Activated naive CD8-positive, alpha-beta T cell treated with anti-CD3 and anti-CD28 coated beads for 36 hours (primary cell): ENCODE measurements at places on chromosomes 4 and X.

DNA sequence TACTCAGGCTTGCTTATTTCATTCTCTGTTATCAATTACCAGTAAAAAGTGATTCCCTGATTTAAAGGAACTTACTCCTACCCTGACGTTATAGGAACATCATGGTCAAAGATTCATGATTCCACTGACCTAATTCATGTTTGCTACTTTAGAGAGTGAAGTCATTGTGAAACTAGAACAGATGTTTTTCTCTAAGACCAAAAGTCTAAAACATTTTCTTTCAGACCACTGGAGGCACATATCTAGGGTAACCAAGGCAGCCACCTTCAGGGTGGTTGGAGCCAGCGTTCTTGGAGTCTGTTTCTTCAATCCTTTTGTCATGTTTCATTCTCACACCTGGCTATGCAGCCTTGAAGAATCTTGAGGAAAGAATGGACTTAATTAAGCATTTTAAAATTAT is 77.8 kb downstream of the GALNTL6 start:
- no peak for DNase-seq

GRCh38 chrX:129651756-129652564 is 2.8 kb downstream of the APLN start:
- no peak overlapping the region for H3K27ac ChIP-seq
- no peak for DNase-seq
- H3K4me3 ChIP-seq, result no peak overlapping the region
- no peaks in the 10 kb centered on the region for H3K4me1 ChIP-seq
- peaks cover 23% of the 10 kb centered on the region for H3K27me3 ChIP-seq
- no peaks in the 10 kb centered on the region for H3K36me3 ChIP-seq

DNA sequence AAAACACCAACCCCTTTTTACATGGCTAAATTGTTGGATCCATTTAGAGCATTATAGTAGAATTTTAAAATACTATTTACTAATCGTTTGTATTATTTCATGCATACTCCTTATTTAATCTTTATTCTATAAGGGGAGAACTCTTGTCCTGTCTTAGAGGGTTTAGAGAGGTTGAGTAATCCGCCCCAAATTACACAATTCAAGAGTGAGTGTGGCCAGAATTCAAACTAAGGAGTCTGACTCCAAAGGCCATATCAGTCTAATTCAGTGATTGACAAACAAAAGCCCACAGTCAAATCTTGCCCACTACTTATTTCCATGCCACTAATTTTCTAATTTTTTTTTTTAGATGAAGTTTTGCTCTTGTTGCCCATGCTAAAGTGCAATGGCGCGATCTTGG is 33.7 kb upstream of the NEIL3 start:
- H3K27me3 ChIP-seq, result no peaks in the 10 kb centered on the region
- H3K36me3 ChIP-seq, result no peaks in the 10 kb centered on the region
- DNase-seq, result no peak

DNA sequence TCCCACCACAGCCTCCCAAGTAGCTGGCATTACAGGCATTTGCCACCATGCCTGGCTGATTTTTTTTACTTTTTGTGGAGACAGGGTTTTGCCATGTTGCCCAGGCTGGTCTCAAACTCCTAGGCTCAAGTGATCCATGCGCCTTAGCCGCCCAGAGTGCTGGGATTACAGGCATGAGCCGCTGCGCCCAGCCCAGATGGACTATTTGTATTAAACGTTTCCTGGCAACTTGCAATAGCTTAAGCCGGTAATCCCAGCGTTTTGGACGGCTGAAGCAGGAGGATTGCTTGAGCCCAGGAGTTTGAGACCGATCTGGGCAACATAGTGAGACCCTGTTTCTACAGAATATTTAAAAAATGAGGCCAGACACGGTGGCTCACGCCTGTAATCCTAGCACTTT is 18.4 kb downstream of the UBE2K start:
- peaks cover 55% of the 10 kb centered on the region for H3K4me1 ChIP-seq
- H3K36me3 ChIP-seq, result peaks cover 28% of the 10 kb centered on the region
- H3K27me3 ChIP-seq, result no peaks in the 10 kb centered on the region
- H3K27ac ChIP-seq, result no peak overlapping the region
- DNase-seq, result no peak

GRCh38 chr4:27289704-27290103 is 429.1 kb downstream of the STIM2 start:
- no peak for DNase-seq
- no peak overlapping the region for H3K4me3 ChIP-seq
- no peak overlapping the region for H3K27ac ChIP-seq
- no peaks in the 10 kb centered on the region for H3K27me3 ChIP-seq
- H3K4me1 ChIP-seq, result no peaks in the 10 kb centered on the region

DNA sequence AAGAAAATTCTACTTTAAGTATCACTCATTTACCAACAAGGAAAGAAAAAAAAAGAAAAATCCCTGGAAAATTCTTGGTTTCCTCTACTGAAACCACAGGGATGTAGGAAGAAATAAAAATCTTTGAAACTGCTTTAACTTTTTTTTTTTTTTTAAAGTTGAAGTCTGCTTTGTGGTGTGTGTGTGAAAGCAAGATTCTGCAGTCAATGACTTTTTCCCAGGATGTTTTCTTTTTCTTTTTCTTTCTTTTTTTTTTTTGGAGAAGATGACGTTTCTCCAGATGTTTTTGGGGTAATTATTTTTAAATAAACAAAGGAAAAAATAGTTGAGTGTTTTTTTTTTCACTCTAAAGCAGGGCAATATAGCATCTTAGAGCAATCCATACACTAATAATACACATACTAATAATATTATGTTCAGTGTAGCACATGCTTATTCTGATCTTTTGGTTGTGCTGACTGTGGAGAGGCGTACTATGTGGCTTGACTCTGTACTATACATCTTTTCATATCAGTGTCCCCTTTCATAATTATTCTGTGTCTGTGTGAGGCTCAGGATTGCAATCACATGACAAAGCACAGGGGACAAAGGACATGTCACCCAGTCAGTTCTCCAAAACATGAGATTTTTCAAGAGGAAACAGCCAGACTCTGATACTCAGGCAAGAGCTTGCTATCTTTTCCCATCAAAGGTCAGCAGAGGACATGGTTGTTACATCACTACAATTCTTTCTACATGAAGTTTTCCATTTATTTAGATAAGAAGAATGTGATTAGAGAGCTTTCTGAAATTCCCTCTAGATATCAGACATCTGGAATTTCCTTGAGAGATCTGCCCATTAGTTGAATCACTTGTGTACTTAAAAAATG is 111.0 kb downstream of the PDE5A start:
- no peak for DNase-seq
- peaks cover 8% of the 10 kb centered on the region for H3K36me3 ChIP-seq
- no peaks in the 10 kb centered on the region for H3K4me1 ChIP-seq
- H3K4me3 ChIP-seq, result no peak overlapping the region
- H3K27ac ChIP-seq, result no peak overlapping the region

GRCh38 chr4:1447676-1448588 is 41.7 kb upstream of the NKX1-1 start:
- no peak for DNase-seq
- H3K4me1 ChIP-seq, result no peaks in the 10 kb centered on the region
- H3K4me3 ChIP-seq, result no peak overlapping the region
- peaks cover 5% of the 10 kb centered on the region for H3K27me3 ChIP-seq
- H3K27ac ChIP-seq, result no peak overlapping the region
- no peaks in the 10 kb centered on the region for H3K36me3 ChIP-seq

DNA sequence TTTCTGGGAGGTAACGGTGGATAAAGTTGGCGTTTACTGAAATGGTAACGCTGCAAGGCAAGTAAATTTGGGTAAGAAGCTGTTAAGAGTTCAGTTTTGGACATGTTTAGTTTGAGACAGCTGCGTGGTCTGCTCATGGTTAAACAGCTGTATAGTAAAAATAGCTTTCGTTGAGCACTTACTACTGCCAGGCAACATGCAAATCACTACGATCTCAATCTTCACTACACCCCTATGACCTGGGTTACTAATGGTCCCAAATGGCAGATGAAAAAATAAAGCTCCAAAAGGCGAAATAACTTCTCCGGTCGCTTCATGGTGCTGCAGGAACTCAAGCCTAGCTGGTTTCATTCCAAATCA is 22.2 kb downstream of the FABP2 start:
- peaks cover 27% of the 10 kb centered on the region for H3K4me1 ChIP-seq
- no peak for DNase-seq
- H3K27ac ChIP-seq, result peak overlapping the region; percentile 98

DNA sequence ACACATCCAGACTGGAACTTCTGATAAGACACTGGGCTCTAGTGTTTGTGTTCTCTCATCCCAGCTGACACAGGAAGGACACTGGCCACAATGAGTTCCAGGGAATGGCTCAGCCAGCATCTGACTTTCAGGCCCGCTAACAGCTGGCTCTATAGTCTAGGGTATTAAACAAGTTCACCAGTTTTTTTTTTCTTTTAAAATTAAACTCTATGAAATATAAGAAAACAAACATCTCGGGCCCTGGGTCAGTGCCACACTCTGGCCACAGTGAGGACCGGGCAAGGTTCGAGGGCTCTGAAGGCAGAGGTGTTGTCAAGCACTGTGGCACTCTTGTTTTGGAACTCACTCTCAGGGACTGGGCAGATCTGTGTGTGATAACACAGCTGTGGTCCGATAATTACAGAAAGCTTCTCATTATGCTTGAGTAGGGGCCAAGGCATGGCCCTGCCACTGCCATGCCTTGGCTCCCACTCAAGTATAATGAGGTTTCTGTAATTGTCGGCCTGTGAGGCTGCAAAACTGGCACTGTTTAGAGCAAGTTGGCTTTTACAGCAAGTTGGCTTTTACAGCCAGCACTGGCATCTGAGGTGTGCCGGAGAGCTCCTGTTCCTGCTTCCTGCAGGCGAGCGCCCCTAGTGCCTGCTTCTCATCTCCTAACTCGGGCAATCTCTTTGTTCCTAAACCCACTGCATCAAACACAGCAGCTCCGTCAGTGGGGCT is 62.8 kb downstream of the PPP1R2C start:
- peak; percentile 21 for DNase-seq
- no peak overlapping the region for H3K4me3 ChIP-seq
- no peaks in the 10 kb centered on the region for H3K36me3 ChIP-seq
- H3K27ac ChIP-seq, result no peak overlapping the region

- no peaks in the 10 kb centered on the region for H3K36me3 ChIP-seq
- no peak overlapping the region for H3K27ac ChIP-seq
- no peak for DNase-seq
- no peak overlapping the region for H3K4me3 ChIP-seq
Measured at GRCh38 chr4:37317104-37317643, 72.6 kb downstream of the NWD2 start.

DNA sequence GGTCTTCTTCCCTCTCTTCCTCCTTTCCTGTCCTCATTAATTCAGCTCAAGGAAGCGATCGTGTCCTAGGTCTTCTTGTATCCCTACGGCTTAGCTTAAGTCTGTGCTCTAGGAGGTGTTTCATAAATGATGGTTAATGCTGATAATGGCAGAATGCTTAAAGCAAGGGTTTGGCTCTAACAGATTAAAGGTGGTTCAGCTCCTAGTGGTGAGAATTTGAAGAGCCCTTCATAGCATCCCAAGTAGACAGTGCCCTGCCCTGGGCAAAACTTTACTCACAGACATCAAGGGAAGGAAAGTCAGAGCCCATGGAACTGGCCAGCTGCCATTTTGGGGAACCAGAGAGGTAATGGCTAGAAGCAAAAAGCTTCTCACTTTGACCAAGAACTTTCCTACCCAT is 47.0 kb upstream of the PGRMC1 start:
- no peaks in the 10 kb centered on the region for H3K4me1 ChIP-seq
- DNase-seq, result no peak
- no peak overlapping the region for H3K27ac ChIP-seq
- no peaks in the 10 kb centered on the region for H3K36me3 ChIP-seq
- no peaks in the 10 kb centered on the region for H3K27me3 ChIP-seq
- no peak overlapping the region for H3K4me3 ChIP-seq

GRCh38 chrX:96704629-96705028 is 20.0 kb downstream of the DIAPH2 start:
- no peak for DNase-seq
- H3K27ac ChIP-seq, result no peak overlapping the region
- H3K4me1 ChIP-seq, result no peaks in the 10 kb centered on the region
- H3K36me3 ChIP-seq, result peaks cover 8% of the 10 kb centered on the region

GRCh38 chr4:84527391-84527790 is 28.3 kb upstream of the NKX6-1 start:
- peaks cover 22% of the 10 kb centered on the region for H3K27me3 ChIP-seq
- DNase-seq, result no peak
- H3K27ac ChIP-seq, result no peak overlapping the region
- no peaks in the 10 kb centered on the region for H3K36me3 ChIP-seq
- H3K4me1 ChIP-seq, result no peaks in the 10 kb centered on the region

DNA sequence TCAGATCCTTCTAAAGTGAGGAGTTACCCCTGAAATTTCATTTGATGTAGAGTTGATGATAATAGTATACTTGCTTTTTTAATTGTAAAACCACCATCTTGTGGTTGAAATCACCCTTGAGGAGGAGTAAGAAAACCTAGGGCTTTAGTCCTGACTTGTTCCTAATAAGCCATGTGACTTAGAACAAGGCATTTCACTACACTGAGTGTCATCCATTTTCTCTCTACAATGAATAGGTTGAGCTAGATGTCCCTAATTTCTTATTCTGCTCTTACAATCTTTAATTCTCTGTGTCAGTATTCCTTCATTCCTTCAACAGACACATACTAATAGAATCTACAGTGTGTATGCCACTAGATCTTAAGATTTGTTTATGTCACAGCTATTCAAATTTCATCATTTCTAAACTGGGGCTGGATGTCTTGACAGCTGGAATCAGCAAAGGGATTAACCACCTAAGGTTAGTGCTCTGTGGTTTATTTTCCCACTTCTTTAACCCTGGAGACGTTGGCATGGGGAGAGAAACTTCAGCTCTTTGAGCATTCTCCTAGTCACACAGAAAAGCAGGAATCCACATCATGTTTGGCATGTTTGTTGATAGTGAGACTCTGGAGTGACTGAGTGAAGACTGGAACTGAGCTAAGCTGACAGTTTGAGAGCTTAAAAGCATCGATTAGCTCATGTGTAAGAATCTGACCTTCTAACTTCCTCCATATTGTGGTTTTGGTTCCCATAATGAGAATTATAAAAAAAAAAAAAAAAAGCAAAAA is 246.3 kb downstream of the NDST4 start:
- H3K27ac ChIP-seq, result no peak overlapping the region
- no peak for DNase-seq
- no peaks in the 10 kb centered on the region for H3K27me3 ChIP-seq

DNA sequence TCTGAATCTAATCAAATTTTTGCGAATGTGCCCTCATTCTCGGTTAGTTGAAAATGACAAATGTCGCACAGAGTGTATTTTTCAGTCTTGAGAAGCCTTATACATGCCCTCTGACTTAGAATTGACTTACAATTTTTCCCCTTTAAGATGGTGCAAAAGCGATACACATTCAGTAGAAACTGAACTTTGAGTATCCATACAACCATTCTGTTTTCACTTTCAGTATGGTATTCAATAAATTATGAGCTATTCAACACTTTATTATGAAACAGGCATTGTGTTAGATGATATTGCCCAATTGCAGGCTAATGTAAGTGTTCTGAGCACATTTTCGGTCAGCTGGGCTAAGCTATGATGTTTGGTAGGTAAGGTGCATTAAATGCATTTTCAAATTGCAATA is 43.4 kb downstream of the SLC9A7 start:
- DNase-seq, result no peak
- no peaks in the 10 kb centered on the region for H3K27me3 ChIP-seq
- H3K36me3 ChIP-seq, result peaks cover 15% of the 10 kb centered on the region
- no peak overlapping the region for H3K27ac ChIP-seq
